NCI-H1417 (cell line): ENCODE measurements at places on chromosomes 6 and 20.

GRCh38 chr6:3222506-3223038, 4.9 kb downstream of the TUBB2B start:
- peak; percentile 55 for DNase-seq

DNA sequence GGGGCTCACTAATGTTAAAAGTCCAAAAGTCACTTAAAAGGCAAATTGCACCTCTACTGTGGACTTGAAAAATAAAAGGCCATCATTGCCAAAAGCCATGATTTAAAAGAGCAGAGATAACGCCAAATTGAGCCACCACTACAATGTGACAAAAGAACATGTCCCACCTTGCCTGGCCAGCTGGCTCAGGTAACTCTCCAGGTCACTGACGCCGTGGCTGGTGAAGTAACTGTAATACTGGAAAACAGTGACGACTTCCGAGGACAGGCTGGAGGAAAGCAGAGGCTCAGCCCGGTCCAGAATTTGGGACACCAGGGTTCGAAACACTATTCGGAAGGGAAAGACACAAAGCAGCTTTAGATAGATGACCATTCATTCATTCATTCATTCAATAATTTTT, 29.3 kb upstream of the ARMH2 start:
- no peak for DNase-seq

GRCh38 chr6:165186041-165186440, 123.4 kb downstream of the C6orf118 start:
- no peak for DNase-seq

DNA sequence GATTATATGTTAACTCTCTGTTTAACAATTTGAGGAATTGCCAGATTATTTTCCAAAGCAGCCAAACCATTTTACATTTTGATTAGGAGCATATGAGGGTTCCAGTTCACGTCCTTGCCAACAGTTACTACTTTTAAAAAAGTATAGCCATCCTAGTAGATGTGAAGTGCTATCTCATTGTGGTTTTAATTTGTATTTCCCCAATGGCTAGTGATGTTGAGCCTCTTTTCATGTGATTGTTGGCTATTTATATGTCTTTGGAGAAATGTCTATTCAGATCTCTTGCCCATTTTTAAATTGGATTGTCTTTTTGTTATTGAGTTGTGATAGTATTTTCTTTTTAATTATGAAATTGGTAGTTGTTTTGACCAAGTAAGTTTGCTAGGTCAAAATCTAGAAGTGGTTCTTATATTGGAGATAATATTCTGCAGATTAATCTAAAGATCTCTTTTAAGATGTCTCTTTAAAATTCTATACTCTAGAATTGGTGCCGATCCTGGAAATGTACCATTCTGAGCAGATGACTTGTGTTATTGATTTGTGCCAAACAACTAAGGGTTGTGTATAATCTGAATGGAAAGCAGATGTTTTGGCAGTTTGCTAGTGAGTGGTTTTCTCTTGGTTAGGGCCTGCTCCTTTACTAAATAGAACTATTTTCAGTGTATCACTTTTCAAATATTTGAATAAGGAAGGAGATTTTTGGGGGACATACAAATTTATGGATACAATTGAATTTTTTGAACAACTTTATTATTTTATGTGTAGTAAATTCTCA, 99.5 kb downstream of the CDKAL1 start:
- no peak for DNase-seq

DNA sequence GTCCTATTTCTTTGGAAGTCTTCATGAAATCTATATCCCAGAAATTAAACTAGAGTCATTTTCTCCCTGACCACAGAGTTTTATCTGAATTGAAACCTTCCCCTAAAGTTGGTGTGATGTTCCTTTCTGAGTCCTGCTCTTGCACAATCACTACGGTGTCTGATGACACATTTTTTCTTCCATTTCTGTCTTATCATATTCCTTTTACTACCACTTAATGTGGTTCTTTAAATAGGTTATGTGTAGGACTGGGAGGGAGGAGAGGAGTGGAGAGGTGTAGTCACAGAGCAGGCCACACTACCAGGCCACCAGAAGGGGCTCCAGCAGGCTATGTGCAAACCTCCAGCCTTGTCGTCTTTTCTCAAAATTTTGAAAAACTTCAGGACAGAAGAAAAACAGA, 39.7 kb upstream of the ATXN1 start:
- no peak for DNase-seq
